Stimulated activated CD4-positive, alpha-beta T cell treated with anti-CD3 and anti-CD28 coated beads, Interleukin-4, amount 100 ng/mL, for 24 hours (primary cell): ENCODE measurements at places on chromosomes 6 and 20.

DNA sequence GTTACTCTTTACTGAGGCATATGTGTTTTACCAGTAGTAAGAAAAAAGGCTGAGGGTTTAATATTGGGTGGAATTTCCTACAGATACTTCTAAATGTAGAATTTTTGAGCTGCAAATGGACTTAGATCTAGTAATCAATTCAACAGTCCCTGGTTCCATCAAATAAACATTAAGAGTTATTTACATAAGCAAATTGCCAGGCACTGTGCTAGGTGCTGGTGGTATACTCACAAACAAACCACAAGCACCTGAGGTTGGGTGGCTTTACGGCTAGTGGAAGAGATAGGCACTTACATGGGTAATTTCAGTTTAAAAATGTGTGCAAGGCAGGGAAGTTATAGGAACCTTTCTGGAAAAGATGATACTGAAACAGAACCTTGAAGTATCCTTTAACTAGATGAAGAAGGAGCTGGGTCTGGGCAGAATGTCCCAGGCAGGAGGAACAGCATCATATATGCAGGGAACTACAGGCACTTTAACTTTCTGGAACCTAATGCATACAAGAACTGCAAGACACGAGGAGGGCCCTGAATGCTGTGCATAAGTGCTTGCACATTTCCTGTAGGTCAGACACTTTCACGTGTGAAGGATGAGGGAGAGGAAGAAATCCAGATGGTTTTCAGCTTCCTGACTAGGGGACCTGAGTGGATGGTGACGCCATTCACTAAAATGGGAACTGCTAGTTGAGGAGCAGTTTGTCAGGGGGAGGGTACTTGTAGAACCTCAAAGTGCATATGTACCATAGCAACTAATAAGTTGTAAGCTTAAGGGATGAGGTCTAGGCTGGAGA is 4.5 kb downstream of the CCN6 start:
- DNase-seq, result no peak

GRCh38 chr20:58007947-58008346 is 220.5 kb downstream of the ANKRD60 start:
- DNase-seq, result no peak

GRCh38 chr6:108619431-108620197 is 58.9 kb downstream of the FOXO3 start:
- DNase-seq, result no peak

DNA sequence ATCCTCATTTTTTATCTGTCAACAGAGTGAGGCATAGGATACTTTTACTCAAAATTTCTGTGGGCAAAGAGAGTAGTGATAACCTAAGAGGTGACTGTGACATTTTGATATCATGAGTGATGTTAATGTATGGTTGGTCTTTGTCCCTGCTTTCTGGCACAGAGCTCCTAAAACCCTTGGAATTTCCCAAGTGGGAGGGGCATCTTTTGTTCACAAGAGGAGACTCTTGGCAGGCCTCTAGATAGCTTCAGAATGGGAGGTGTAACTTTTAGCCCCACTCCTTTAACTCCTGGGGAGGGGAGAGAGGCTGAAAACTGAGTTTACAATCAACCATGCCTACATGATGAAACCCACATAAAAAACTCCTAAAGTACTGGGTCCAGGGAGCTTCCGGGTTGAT is 527.8 kb downstream of the RFPL4B start:
- DNase-seq, result no peak

GRCh38 chr6:110492584-110492983 is 16.2 kb upstream of the SLC22A16 start:
- no peak for DNase-seq

- DNase-seq, result no peak
Measured at GRCh38 chr6:112560651-112561050, 213.5 kb downstream of the RFPL4B start.

DNA sequence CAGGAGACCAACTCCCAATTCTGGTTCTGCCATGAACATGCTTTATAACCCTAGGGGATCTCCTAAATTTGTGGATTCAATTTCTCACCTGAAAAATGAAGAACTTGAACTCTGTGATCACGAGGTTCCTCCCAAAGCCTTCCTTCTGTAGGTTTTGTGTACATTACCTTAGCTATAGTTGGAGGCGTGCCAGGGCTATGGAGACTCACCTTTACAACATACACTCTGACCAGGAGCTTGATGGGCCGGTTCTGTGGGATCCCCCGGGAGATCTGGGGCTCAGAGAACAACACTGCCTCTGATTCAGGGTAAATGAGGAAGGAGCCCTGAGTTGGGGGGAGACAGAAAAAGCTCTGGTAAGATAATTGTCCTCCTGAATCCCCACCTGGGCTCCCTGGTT is 34.1 kb downstream of the ERGIC3 start:
- no peak for DNase-seq
